Esophagus squamous epithelium (tissue), 5 donors: ENCODE measurements at places on chromosomes 1 and 21.

DNA sequence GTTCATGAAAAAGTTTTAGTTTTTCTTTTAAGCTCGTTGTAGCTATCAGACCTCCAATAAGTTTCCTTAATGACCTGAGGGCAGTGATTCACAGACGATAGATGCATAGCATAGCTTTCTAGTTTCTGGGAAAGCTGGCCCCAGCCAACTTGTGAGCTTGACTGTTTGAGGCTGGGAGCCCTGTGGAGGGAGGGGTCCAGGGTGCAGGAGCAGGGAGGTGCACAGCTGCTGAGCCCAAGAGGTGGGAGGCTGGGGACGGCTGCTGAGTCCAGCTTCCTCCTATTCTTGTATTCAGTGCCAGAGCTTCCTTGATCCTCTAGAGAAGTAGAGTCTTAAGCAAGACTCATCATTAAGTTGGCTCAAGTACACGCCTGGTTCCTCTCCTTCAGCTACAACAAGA is 11.0 kb upstream of the AVPR1B start:
- H3K27me3 ChIP-seq: no peaks in the 10 kb centered on the region
- no peak for DNase-seq
- H3K4me1 ChIP-seq: no peaks in the 10 kb centered on the region
- no peak overlapping the region for H3K4me3 ChIP-seq
- H3K36me3 ChIP-seq: no peaks in the 10 kb centered on the region

- H3K27ac ChIP-seq: peak overlapping the region; percentile 73
- peak overlapping the region; percentile 43 for H3K4me3 ChIP-seq
- H3K36me3 ChIP-seq: no peaks in the 10 kb centered on the region
- no peaks in the 10 kb centered on the region for H3K27me3 ChIP-seq
Measured at GRCh38 chr1:30756545-30757351, 826 bp downstream of the LAPTM5 start.

DNA sequence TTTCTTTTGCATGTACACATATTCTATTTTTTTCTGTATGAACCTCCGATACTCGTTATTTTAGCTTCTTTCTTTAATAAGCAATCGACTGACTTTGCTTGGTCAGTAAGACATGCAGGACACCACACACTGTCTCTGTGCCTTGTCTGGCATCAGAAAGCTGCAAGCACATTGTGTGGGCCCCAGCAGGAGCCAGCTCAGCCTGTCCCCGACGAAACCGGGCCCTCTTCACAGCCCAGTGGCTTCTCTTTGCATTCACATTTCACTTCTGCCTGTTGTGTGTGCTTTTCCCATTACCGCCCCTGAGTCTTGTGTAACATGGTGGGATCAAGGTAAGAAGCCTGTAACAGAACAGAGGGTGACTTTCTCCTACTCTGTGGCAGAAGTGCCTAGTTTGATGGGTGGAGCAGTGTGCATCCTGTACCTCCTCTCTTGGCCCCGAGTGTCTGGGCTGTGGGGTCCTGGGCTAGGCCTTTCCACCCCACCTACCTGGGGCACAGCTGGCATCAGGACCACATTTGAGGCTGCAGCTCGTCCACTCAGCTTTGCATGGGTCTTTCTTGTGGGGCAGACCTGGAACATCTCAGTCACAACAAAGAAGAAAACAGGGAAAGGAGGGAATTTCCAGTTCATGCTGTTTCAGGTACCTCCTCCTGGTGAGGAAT is 118.9 kb upstream of the COL6A1 start:
- H3K4me3 ChIP-seq: no peak overlapping the region
- DNase-seq: no peak
- H3K27ac ChIP-seq: no peak overlapping the region

DNA sequence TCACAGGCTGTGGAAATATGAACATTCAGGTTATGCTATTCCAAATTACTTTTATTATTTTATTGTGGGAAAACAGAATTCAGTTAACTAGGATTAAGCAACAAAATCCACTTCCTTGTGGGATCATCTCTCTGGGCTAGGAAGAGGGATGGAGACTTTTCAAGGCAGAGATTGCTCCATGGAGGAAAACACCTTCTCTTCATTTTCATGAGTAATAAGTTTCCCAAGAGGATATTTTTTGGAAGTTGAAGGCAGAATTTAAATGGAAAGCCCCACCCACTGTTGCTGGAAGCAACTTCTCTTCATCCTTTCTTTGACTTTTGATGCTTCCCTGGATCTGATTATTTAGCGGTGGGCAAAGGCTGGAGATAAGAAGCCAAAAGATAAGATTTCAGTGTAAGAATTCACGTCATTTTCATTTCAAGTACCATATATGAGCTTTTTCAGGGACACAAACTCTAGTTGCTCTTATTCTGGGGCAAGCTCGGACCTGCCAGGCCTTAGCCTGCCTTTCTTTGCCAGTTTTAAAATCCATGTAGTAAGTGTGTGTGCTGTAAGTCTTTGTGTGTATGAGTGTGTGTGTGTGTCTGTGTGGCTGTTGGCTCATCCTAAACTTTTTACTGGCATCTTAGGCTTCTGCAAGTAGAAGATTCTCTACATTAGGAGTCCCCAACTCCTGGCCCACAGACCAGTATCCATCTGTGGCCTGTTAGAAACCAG is 11.7 kb upstream of the IL24 start:
- no peak overlapping the region for H3K27ac ChIP-seq
- H3K36me3 ChIP-seq: no peaks in the 10 kb centered on the region
- no peak overlapping the region for H3K4me3 ChIP-seq
- H3K4me1 ChIP-seq: peaks cover 3% of the 10 kb centered on the region
- no peak for DNase-seq
- H3K27me3 ChIP-seq: peaks cover 3% of the 10 kb centered on the region

GRCh38 chr1:117179471-117179870 is 31.3 kb downstream of the VTCN1 start:
- no peaks in the 10 kb centered on the region for H3K36me3 ChIP-seq
- no peak overlapping the region for H3K4me3 ChIP-seq
- no peak overlapping the region for H3K27ac ChIP-seq
- no peaks in the 10 kb centered on the region for H3K4me1 ChIP-seq
- H3K27me3 ChIP-seq: no peaks in the 10 kb centered on the region

DNA sequence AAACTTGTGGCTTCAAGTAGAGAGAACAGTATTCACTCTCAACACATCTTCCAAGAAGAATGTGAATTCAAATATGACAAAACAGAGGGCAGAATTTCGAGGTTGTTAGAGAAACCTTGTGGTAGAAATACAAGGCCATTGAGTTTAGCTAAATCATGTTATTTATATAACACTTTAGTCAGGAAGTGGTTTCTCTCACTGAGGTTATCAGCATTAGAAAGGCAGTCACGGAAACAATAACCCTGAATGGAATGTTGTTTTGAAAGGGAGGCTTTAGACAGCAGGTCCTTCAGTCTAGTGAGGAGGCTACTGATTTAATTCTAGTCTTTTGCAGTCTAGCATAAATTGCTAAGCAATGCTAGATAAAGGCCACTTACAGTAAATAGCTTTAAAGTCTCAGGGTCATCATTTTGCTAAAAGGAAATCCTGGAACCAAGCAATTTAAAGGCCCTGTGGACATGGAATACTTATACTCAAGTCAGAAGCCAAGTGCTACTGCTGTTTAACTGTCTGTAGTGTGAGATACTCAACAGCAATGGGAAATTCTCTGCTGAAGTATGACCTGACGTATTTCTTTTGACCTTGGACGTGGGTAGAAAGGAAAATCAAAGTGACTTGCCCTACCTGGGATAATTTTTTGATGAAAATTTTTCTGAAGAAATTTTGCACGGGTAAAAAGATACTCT is 89.0 kb upstream of the CHODL start:
- H3K4me1 ChIP-seq: no peaks in the 10 kb centered on the region
- no peaks in the 10 kb centered on the region for H3K27me3 ChIP-seq
- no peak overlapping the region for H3K27ac ChIP-seq
- no peak overlapping the region for H3K4me3 ChIP-seq
- no peak for DNase-seq

GRCh38 chr1:6507037-6507428 is 15.6 kb upstream of the PLEKHG5 start:
- H3K27ac ChIP-seq: no peak overlapping the region
- no peak for DNase-seq
- no peaks in the 10 kb centered on the region for H3K27me3 ChIP-seq

DNA sequence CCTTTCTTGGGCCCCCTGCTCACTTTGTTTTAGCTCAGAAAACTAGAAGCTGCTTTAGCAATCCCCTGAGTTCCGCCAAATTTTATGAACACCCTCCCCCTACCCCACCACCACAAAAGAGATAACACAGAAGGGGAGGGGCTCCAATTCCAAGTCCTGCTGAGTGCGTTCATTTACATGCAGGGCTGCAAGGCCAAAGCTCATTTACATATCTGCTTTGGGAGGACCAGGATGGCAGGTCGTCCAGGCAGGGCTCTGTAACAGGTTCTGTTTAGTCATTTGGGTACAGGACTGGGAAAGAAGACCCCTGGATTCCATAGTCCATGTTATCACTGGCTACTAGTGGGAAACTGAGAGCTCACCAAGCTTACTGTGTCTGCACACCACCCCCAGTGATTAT is 35.9 kb upstream of the KIF21B start:
- no peaks in the 10 kb centered on the region for H3K27me3 ChIP-seq
- no peak for DNase-seq
- no peaks in the 10 kb centered on the region for H3K36me3 ChIP-seq
- no peaks in the 10 kb centered on the region for H3K4me1 ChIP-seq
- H3K27ac ChIP-seq: no peak overlapping the region

GRCh38 chr1:69121723-69122122 is 446.0 kb upstream of the LRRC7 start:
- H3K27me3 ChIP-seq: no peaks in the 10 kb centered on the region
- no peak overlapping the region for H3K4me3 ChIP-seq
- no peaks in the 10 kb centered on the region for H3K36me3 ChIP-seq
- no peaks in the 10 kb centered on the region for H3K4me1 ChIP-seq
- H3K27ac ChIP-seq: no peak overlapping the region
- DNase-seq: no peak

DNA sequence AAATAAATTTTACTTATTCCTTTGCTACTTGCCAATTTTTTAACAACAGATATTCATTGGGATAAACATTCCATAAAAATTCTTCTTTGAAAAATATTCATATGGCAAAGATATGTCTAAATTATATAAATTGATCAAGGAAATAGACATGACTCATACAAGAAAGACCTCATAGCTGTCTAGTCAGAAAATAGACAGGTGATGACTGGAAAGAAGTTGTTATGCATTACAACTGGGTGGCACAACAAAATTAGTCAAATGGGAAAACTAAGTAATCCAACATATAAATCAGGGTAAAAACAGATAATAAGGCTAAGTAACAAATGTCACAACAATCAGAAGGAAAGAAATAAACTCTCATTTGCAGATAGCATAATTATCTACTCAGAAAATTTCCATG is 92.0 kb downstream of the USH2A start:
- no peak for DNase-seq
- no peaks in the 10 kb centered on the region for H3K27me3 ChIP-seq
- no peaks in the 10 kb centered on the region for H3K36me3 ChIP-seq
- no peak overlapping the region for H3K4me3 ChIP-seq
- H3K4me1 ChIP-seq: no peaks in the 10 kb centered on the region

DNA sequence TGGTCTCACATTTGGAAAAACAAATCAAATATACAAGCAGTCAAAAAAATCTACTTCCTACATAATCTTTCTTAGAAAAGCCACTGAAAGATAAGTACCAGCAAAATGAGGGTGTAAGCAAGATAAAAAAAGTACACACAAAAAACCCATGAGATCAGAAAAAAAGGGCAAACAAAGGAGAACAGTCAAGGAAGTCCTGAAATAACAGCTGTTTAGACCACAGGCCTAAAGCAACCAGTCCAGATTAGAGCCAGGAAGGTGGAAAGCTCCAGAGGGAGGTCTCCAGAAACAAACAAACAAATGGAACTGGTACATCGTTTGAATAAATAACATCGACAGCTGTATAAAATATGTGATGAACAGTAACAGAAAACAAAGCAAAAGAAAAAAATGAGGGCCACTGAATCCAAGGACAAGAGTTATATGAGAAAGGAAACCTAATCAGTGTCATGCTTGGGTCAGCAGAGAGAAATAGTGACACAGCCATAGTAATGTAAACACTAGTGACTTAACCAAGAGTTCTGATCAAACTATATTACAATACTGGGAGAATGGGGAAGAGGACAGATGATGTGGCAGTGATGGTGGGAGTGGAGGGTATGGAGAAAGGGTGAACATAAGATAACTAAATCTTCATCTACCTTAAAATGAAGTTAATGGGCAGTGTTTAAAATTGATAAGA is 67.5 kb downstream of the NVL start:
- no peaks in the 10 kb centered on the region for H3K4me1 ChIP-seq
- peaks cover 59% of the 10 kb centered on the region for H3K36me3 ChIP-seq
- no peak overlapping the region for H3K4me3 ChIP-seq
- no peaks in the 10 kb centered on the region for H3K27me3 ChIP-seq
- DNase-seq: no peak

GRCh38 chr1:59997479-59998115 is 71.0 kb upstream of the CYP2J2 start:
- H3K4me3 ChIP-seq: no peak overlapping the region
- DNase-seq: no peak
- H3K36me3 ChIP-seq: no peaks in the 10 kb centered on the region
- H3K4me1 ChIP-seq: no peaks in the 10 kb centered on the region

- peak overlapping the region; percentile 79 for H3K27ac ChIP-seq
- no peaks in the 10 kb centered on the region for H3K27me3 ChIP-seq
- no peaks in the 10 kb centered on the region for H3K36me3 ChIP-seq
- peaks cover 56% of the 10 kb centered on the region for H3K4me1 ChIP-seq
- no peak overlapping the region for H3K4me3 ChIP-seq
- DNase-seq: no peak
Measured at GRCh38 chr1:23400324-23401114, 24.0 kb downstream of the TCEA3 start.

GRCh38 chr1:202165942-202166843 is 5.8 kb upstream of the PTPN7 start:
- no peak overlapping the region for H3K4me3 ChIP-seq
- H3K27me3 ChIP-seq: peaks cover 12% of the 10 kb centered on the region
- DNase-seq: no peak
- H3K4me1 ChIP-seq: no peaks in the 10 kb centered on the region
- no peaks in the 10 kb centered on the region for H3K36me3 ChIP-seq

GRCh38 chr1:67211589-67212563 is 45.6 kb downstream of the IL23R start:
- no peaks in the 10 kb centered on the region for H3K27me3 ChIP-seq
- H3K4me3 ChIP-seq: no peak overlapping the region
- DNase-seq: no peak
- H3K36me3 ChIP-seq: no peaks in the 10 kb centered on the region
- no peak overlapping the region for H3K27ac ChIP-seq
- H3K4me1 ChIP-seq: peaks cover 28% of the 10 kb centered on the region

GRCh38 chr1:94713472-94714141 is 106.5 kb upstream of the SLC44A3 start:
- H3K27me3 ChIP-seq: no peaks in the 10 kb centered on the region
- H3K4me3 ChIP-seq: no peak overlapping the region
- peak overlapping the region; percentile 58 for H3K27ac ChIP-seq

- H3K4me3 ChIP-seq: no peak overlapping the region
- no peak overlapping the region for H3K27ac ChIP-seq
- DNase-seq: no peak
- no peaks in the 10 kb centered on the region for H3K4me1 ChIP-seq
Measured at GRCh38 chr1:34455121-34455520, 278.4 kb downstream of the C1orf94 start.

DNA sequence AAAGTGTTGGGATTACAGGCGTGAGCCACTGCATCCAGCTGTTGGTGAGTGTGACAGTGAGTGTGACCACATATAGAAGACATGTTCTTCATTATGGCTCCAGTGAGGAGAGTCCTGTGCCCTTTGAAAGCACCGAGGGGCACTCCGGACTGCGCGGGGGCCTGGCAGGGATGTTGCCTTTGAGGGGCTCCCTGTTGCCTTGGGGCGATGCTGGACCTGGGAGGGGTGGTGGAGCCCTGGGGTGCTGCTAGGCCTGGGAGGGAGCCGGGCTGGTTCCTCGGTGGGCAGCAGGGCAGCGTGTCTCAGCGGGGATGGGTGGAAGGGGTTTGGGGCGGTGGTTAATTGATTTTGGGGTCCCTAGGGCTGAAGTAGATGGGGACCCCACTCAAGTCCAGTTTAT is 25.5 kb downstream of the CFAP74 start:
- H3K4me1 ChIP-seq: no peaks in the 10 kb centered on the region
- no peak overlapping the region for H3K4me3 ChIP-seq
- H3K36me3 ChIP-seq: no peaks in the 10 kb centered on the region
